ENCODE measurements at places on chromosomes 16 and 17.

DNA sequence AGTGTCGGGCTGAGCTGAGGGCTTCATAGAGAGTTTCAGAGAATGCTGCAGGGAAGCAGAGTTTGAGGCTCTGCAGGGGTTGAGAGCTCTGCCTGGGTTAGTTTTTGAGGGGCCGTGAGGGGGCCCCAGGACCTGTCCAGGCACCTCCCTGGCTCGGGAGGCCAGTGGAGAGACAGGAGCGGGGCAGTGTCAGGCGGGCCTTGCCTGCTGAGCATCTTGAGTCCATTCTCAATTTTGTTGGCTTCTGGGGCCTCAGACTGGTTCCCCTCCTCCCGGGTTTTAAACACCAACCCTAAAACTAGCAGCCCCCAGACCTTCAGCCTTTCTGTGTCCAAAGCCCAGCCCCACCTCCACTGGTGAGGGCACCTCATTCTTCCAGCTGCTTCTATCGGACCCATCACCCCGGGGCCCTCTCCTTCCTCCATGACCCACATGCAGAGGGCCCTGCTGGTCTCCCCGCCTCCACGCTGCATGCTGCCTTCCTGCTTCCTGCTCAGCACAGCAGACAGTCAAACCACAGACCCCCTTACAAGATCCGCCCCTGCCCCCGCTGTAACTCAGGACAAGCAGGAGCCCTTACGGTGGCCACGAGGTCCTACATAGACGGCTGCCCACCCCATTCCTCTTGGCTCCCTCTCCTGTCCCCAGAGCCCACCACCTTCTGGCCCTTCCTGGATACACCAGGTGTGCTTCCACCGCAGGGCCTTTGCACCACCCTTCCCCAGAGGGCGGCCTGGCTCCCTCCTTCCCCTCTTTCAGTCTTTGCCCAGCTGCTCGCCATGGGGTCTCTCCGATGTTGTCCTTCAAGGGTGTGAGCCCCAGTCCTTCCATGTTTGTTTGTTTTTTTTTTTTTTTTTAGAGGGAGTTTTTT lies 3.8 kb downstream of the RNF213 start:
- no peak for DNase-seq

DNA sequence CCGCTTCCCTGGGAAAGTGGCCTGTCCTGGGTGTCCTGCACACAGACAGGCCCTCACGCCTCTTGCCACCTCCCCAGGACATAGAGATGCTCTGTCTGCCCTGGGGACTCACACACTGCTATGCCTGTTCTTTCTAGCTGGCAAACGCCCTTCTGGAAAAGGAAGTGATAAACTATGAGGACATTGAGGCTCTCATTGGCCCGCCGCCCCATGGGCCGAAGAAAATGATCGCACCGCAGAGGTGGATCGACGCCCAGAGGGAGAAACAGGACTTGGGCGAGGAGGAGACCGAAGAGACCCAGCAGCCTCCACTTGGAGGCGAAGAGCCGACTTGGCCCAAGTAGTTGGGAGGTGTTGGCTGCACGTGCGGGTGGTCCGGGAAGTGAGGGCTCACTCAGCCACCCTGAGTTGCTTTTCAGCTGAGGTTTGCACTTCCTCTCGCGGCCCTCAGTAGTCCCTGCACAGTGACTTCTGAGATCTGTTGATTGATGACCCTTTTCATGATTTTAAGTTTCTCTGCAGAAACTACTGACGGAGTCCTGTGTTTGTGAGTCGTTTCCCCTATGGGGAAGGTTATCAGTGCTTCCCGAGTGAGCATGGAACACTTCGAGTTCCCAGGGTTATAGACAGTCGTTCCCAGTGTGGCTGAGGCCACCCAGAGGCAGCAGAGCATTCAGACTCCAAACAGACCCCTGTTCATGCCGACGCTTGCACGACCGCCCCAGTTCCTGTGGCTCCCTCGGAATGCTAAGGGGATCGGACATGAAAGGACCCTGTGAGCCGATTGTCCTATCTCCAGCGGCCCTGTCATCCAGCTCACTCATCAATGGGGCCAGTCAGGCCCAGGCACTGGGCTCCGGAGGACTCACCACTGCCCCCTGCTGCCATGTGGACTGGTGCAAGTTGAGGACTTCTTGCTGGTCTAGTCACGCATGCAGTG lies 3.5 kb upstream of the RPL13 start:
- peak; percentile 31 for DNase-seq

DNA sequence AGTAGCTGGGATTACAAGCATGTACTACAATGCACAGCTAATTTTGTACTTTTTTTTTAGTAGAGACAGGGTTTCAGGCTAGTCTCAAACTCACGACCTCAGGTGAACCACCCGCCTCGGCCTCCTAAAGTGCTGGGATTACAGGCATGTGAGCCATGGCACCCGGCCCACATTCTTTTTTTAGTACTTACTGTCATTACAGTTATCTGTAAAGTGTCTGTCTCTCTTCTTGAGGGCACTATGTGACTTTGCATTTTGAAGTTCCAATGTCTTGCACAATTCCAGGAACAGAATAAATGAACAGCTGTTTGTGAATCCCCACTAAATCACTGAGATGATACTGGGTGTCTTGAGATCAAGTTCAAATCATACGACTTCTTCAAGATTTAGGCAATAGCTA lies 1540.3 kb downstream of the CDH11 start:
- no peak for DNase-seq

GRCh38 chr16:23907457-23907902 lies 71.7 kb downstream of the PRKCB start:
- no peak for DNase-seq

GRCh38 chr16:1335996-1336395 lies 2.6 kb downstream of the BAIAP3 start:
- DNase-seq = no peak

GRCh38 chr16:14487579-14487978 lies 142.5 kb downstream of the PARN start:
- DNase-seq = no peak

GRCh38 chr17:17816240-17816814 lies 20.5 kb downstream of the SREBF1 start:
- DNase-seq = no peak

DNA sequence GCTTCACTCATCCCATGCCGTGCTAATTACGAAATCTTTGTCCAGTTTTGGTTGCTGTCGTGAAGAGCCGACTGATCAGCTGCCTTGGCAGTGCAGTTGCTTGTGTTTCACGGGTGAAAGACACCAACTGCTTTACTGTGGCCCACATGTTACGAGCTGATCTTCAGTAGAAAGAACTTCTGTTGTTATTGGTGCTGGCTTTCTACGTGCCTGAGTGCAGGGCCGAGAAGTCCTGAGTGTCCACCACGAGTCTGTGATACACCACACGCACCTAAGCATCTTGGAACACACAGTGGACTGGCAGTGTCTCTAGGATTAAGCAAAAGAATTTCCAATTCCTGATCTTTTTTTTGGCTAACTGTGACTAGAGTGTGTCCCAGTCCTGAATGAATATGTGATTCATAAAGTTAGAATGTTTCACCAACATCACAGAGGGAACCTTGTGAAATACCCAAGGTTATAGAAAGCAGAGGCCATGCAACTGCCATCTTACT lies 70.4 kb upstream of the CLEC18A start:
- no peak for DNase-seq

GRCh38 chr16:89050868-89051311 lies 42.8 kb upstream of the ACSF3 start:
- DNase-seq = no peak

DNA sequence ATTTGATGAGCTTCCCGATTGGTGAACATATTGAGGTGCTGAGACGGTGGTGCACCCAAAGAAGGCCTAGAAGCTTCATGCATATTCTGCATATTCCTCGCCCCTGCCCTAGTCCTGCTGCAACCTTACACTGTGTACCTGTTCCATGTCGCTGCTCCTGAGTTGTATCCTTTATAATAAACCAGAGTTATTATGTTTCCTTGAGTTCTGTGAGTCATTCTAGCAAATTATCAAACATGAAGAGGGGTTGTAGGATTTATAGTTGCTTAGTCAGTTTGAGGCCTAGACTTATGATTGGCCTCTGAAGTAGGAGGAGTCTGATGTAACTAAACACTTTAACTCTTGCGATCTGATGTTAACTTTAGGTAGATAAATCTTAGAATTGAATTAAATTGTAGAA lies 436.8 kb downstream of the CA10 start:
- no peak for DNase-seq

GRCh38 chr16:53281280-53281679 lies 153.0 kb upstream of the RBL2 start:
- DNase-seq = no peak

GRCh38 chr16:12319428-12320035 lies 343.0 kb downstream of the SNX29 start:
- DNase-seq = no peak

DNA sequence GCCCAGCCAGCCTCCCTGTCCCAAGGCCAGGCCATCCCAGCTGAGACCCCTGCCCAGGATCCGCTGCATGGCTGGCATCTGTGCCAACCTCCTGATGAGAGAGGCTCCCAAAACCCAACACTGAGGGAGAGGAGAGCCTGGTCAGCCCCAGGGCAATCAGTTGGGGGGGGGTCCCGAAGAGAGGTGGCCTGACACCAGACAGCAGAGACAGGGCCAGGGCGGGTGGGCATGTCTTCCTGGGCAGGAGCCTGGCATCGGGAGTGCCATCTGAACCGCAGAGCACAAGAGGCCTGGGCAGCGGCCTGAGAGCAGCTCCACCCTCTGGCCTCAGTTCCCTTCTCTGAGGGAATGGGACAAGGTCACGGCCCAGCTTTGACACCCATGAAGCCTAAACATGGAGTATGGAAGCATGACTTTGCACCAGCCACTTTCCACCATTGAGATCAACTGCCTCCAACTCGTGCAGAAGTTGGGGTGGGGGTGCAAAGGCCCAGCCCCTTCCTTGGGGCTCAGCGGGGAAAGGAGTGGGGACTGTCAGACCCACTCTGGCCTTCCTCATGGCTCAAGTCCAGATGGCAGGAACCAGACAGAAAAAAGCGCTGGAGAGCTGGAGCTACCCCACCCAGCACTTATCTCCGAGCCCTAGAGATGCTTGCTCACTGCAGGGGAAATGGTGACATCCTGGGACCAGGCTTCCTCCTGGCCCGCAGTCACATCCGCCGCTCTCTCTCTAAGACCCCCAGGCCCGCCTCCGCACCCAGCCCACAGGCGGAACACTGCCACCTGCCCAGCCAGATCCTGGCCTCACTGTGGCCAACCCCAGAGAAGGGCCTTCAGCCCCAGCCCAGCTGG lies 9.7 kb downstream of the RHBDF2 start:
- DNase-seq = no peak

- DNase-seq = no peak
Measured at GRCh38 chr17:41680426-41681040, 8.2 kb upstream of the EIF1 start.

DNA sequence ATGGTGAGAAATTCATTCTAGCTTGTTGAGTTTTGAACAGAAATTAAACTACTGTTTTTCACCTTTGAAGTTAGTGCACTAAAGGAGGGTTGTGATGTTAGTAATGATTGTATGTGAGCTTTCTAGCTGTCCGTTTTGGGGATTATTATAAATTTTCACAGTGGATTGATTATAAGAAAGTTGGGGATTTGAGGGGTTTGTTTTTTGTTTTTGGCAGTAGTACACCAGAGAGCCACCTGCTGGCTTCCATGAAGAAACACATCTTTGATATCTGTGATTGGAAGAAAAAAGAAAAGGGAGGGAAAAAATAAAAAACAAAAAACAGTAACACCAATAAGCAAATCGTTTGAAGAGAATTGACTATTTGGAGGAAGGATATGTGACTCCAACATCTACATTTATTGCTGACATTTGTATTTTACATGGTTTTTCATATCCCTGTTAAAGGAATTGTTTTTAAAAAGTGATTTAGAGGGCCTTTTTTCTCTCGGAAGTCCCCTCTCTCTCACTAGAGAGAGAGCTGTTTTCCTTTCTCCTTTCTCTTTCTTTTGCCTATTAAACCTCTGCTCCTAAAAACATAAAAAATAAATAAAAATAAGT lies 1469.5 kb upstream of the GOT2 start:
- peak; percentile 32 for DNase-seq

GRCh38 chr16:80932708-80933095 lies 74.0 kb downstream of the CMC2 start:
- DNase-seq = peak; percentile 38

- no peak for DNase-seq
Measured at GRCh38 chr16:57531635-57532265, 4.6 kb downstream of the CCDC102A start.

GRCh38 chr17:48310748-48311213 lies 119.2 kb downstream of the SKAP1 start:
- no peak for DNase-seq

GRCh38 chr16:2852003-2852730 lies 5.8 kb downstream of the PRSS22 start:
- no peak for DNase-seq

GRCh38 chr17:72471296-72471695 lies 350.5 kb downstream of the SOX9 start:
- no peak for DNase-seq

DNA sequence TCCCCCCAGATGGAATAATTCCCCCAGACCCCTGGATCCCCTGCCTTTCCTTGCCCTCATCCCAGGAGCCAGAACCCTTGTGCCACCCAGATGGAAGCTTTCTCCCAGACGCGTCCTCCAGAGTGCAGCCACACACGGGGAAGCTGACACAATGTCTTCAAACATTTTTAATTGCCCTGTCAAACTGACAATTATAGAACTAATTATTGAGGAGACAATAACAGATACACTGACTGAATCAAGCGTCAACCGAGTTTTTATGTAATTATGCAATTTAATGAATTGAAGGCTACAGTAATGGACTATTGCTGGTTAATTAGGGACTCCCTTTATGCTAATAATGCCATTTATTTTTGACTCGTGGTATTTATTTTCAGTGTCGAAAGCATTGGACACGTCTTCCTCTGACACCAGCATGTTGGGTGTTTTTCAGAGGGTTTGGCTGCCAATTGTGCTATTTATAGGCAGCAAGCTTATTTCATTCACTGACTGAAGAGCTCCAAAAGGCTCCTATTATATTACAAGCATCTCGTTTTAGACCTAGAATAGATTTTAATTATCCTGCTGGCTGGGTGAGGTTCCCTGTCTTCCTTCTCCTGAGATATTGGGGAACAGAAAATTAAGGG lies 298.2 kb upstream of the C16orf82 start:
- no peak for DNase-seq

DNA sequence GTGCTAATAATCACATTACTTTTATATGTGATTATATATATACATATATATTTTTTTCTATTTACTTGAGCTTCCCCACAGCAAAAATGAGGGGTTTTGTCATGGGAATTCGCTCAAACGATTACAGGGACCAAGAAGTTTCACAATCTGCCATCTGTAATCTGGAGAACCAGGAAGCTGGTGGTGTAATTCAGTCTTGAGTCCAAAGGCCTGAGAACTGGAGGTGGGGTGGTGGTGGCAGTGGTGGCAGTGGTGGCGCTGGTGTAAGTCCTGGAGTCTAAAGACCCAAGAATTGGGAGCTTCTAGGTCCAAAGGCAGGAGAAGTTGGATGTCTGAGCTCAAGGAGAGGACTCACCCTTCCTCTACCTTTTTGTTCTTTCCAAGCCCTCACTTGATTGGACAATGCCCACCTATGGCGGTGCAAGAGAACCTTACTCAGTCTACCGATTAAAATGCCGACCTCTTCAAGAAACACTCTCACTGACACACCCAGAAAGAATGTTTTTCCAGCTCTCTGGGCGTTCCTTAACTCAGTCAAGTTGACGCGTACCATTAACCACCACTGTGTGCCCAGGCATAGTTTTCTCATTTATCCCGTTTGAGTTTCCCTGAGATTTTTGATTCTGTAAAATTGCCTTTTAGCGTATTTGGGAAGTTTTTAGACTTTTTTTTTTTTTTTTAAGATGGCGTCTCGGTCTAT lies 31.9 kb downstream of the POLR2A start:
- DNase-seq = no peak

GRCh38 chr17:1920948-1921351 lies 91.1 kb downstream of the RPA1 start:
- DNase-seq = no peak

Measured in astrocyte of the cerebellum (primary cell).